ENCODE measurements at places on chromosomes 13 and 19.

DNA sequence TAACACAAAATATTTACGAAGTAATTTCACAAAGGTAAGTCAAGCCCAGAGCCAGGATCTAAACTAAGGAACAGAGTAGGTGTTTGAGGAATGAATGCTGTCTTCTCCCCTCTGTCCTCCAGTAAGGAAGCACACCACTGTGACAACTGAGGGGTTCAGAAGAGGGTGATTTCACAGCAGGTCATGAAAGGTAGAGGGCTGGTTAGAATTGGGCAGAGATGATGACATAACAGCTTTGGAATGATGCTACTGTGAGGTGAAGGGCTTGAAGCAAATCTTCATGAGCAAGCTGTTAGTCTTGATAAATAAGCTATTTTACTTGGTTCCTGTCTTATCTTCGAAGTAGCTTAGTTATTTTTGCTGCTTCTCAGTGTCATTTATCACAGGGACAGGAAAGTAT is 498.6 kb downstream of the FGF9 start:
- no peak for DNase-seq

DNA sequence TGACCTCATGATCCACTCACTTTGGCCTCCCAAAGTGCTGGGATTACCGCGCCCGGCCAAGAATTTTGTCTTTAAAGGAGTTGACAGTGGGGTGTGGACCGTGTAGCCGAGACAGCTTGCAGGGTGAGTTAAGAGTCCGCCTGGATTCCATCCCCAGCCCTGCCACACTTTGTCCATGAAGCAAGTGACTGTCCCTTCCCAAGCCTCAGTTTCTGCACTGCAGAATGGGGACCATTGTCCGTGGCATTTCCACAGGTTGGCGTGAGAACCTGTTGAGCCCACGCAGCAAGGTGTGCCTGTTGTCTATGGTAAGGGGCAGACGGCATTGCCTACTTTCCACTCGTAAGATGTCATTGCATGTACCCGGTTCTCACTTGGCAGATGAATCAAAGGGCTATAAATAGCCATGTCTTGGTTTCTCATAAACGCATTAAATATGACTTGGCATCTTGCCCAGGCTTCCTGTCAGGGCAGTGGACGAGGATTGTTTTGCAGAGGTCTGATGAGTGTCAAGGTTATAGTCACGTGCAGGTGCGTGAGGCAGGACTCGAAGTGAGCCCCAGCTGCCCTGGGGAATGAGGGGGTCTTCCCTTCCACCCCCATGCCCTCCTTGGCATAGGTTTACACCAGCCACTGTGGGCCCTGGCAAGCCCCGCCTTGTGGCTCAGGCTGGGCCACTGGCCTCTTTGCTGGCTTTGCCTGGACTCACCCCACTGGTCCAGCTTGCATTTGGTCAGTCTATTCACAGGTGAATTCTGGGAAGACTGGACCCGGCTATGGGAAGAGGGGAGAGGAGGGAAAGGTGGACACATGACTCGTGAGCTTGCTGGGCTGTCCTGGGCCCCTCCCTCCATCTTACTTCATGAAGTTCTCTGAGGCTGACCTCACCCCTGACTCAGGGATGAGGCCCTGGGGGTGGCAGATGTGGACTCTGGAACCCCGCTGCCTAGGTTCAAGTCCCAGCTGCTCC is 14.6 kb downstream of the FAM187B start:
- DNase-seq = peak; percentile 83

- no peak for DNase-seq
Observed at GRCh38 chr13:30034458-30034795, 184.0 kb upstream of the UBL3 start.

GRCh38 chr13:97068151-97068550 is 73.9 kb upstream of the OXGR1 start:
- DNase-seq = no peak

DNA sequence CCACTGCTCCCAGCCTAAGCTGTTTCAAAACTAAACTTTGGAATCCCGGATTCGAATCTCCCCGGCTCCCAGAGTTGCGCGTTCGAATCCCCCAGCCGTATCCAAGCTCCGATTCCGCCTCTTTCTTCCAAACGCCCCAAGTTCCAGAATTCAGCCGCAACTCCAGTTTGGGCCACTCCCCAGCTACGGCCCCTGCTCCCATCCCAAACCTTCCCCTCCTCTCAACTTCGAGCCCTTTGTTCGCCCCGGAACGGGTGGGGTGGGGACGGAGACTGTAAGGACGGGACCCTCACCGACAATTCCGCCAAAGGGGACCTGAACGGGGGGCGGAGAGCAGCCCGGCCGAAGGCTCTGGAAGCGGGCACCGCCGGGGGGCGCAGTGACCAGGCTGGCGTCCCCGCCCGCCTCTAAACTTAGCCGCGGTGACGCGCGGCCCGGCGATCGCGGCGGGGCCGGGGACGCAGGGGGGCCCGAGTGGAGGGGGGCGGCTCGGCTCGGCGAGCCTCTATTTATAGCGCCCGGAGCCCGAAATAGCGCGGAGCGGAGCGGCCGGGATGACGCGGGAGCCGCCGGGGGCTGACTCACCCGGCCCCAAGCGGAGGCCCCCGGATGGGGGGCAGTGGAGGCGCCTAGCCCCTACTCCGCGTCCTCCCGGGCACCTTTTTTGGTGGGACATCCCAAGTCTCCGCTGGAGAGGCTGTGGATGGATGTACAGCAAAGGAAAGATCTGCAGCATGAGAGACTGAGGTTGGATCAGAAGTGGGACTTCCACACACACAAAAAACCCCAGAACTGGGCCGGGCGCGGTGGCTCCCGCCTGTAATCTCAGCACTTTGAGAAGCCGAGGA is 4.9 kb upstream of the ERCC1 start:
- no peak for DNase-seq

DNA sequence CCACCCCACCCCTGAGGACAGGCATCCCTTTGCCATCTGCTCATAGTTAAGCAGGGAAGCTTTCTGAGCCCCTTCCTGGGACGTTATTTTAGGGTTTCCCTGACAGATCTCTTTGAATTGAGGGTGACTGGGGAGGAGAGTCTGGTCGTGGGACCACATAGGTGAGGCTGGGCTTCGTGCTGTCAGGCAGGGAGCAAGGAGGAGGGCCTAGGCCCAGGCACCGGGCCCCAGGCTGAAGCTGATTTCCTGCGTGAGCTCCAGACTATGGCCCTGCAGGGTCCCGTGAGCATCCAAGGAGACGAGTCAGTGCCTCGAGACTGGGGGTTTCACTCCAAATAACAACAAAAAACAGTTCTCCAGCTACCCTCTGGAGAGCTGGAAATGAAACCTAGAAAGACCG is 60.4 kb downstream of the MYO9B start:
- no peak for DNase-seq

- DNase-seq = no peak
Observed at GRCh38 chr13:113970810-113971470, 2.9 kb downstream of the C13orf46 start.

DNA sequence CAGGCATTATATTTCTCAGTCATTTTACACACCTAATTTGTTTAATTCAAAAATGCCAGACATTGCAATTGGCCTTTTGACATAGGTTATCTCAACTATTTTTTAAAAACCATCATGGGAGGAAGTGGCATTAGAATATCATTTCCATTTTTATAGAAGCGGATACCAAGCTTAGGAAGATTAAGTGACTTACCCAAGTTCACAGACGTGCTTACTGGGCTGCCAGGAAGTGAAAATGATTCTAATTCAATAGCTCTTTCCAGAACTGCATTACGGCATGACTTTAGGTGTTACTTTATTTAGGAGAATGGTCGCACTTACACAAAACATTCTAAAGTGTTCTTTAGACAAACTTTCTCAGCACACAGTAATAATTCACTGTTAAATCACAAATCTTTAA is 231.9 kb downstream of the KLF12 start:
- DNase-seq = no peak

DNA sequence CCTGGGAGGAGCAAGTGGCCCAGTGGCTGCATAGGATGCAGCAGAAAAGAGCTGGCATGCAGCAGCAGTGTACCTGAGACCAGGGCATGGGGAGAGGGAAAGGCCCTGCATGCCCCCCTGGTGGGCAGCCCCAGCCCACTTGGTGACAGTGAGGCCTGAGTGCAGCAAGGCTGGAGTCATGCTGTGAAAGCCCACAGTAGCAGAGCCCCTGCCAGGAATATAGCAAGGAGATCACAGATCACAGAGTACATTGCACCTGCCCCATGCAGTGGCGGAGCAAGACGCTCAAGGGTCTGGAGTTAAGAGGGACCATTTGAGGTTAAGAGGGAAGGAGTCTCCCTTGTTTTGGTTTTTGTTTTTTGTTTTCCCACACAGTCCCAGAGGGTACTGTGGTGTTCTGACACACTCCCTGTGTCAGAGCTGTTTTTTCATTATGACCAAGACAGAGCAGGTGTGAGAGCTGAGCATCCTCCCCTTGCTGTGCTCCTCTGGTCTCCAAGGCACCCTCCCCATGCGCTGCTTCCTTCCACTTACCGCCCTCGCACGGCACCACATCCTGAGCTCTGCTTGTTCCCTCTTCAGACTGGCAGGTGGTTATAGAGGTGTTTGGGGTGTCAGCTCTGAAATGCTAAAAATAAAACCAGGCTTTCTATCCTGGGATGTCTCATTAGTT is 85.0 kb upstream of the UBL3 start:
- peak; percentile 77 for DNase-seq

- DNase-seq = no peak
Observed at GRCh38 chr13:34025746-34026145, 207.8 kb downstream of the RFC3 start.

- DNase-seq = peak; percentile 24
Observed at GRCh38 chr13:40060296-40061007, 405.0 kb downstream of the COG6 start.

DNA sequence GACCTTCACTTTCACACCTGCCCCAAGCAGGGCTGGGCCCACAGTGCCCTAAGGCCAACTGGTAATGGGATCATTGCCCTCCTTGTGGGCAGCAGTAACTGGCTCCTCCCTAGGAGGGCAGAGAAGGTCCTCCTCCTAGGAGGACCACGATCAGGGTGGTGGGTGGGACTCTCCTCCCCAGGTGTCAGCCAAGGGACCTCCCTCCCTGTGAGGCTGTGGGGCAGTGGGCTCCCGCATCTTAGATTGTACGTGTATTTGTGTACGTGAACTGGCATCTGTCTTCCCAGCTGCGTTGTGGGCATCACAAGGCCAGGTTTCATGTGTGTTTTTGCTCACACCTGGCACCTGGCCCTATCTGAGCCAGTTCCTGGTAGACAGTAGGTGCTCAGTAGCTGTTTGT is 111.8 kb downstream of the SOX1 start:
- DNase-seq = no peak

GRCh38 chr13:110407531-110407930 is 100.4 kb downstream of the COL4A2 start:
- DNase-seq = no peak

GRCh38 chr13:46168783-46169182 is 13.2 kb downstream of the LCP1 start:
- no peak for DNase-seq

- no peak for DNase-seq
Observed at GRCh38 chr13:65660731-65661130, 1569.4 kb downstream of the PCDH9 start.

GRCh38 chr13:43877766-43878165 is 1.8 kb downstream of the CCDC122 start:
- no peak for DNase-seq

DNA sequence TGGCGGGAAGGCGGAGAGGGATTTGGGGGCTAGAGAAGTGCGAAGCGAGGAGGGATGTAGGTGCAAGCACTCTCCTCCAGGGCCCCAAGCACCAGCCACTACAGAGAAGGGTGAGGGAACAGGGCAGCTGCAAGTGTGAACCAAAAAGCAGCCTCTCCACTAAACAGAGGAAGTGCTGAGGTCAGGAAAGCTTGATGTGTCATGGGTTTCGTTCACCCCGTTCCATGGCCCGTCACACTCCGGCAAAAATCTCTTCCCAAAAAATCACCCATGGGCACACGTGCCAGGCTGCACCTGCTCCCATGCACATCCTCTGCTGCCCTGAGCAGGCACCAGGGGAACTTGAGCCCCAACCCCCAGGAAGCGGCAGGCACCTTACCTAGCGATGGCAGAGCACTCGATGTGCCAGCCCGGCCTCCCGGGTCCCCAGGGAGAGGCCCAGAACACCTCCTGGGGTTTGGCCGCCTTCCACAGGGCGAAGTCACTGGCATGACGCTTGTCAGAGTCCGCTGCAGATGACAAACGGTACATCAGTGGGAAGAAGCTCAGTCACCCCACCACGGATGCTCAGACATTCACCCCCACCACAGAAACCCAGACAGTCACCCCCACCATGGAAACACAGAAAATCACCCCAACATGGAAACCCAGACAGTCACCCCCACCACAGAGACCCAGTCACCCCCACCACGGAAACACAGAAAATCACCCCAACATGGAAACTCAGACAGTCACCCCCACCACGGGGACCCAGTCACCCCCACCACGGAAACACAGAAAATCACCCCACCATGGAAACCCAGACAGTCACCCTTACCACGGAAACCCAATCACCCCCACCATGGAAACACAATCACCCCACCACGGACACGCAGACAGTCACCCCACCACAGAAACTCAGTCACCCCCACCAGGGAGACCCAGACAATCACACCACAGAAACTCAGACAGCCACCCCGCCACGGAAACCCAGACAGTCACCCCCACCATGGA is 29.0 kb downstream of the CARS2 start:
- DNase-seq = no peak

DNA sequence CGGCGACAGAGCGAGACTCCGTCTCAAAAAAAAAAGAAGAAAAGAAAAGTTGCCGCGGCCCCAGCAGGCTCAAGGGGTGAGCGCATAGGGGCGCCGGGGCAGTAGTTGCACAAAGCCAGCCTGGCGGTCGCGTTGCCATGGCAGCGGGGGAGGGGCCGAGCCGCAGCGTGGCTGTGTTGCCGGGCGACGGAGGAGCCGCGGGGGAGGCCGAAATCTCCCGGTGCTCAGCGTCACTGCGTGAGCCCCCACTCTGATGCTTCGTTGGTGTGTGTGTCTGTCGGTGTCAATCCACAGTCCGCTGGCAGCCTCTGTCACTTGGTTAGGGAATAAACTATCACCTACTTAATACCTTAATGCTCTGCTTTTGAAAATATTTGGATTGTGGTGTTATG is 82.9 kb upstream of the C1QTNF9B start:
- peak; percentile 84 for DNase-seq

- no peak for DNase-seq
Observed at GRCh38 chr19:10870501-10870954, 825 bp upstream of the CARM1 start.

DNA sequence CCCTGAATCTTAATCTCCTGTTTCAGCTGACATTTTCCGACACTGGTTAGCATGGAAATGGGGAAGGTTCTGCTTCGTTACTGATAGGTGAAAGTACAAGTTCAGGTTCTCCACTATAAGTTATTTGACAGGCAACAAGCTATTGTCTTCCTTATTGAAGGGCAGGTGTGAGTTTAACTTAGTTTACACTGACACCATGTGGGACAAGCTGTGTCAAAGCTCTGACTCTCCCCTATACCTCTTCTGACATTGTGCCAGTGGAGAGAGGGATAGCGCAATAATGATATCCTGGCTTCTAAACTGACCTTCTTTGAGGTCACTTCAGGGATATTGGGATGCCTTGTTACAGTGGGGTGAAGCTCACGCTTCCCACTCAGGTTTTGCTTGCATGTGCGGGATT is 587.0 kb upstream of the SLITRK5 start:
- no peak for DNase-seq

DNA sequence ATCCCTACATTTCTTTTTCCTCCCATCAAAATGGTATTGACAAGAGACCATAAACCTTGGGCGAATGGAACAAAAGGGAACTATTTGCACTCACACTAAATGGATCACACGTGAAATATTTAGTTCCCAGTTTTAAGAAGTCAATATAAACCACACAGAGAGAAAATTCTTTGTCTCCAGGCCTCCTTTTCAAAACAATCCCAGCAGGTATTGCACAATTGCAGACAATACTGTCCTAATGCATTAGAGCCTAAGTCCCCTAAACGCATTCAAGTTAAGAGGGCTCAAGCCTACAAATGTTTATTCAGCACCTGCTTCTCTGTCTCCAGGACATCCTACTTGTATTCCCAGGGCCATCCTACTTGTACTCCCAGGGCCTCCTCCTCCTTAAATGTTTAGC is 1.3 kb upstream of the B3GLCT start:
- DNase-seq = no peak
